Activated CD8-positive, alpha-beta memory T cell treated with anti-CD3 and anti-CD28 coated beads, Interleukin-2, amount 50 U/mL, for 48 hours (primary cell): ENCODE measurements at places on chromosomes 6 and 20.

- DNase-seq: no peak
These were observed 24.1 kb upstream of the HINT3 start for GRCh38 chr6:125932451-125932795.

- peak; percentile 50 for DNase-seq
These were observed 2.4 kb downstream of the DYNLT1 start for GRCh38 chr6:158642097-158642601.

DNA sequence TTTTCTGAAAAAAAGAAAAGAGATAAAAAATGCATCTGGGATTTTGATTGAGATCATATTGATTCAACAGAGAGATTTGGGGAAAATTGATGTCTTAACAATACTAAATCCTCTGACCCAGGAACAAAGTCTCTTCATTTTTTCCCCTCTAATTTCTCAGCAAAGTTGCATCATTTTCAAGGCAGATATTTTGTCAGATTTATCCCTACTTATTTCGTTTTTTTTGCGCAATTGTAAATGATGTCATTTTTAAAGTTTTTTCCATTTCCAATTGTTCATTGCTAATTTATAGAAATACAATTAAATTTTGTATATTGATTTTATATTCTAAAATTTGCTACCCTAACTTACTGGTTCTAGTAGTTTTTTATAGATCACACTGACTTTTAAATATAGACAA lies 97.7 kb upstream of the TMEM170B start:
- DNase-seq: no peak

- no peak for DNase-seq
These were observed 33.7 kb upstream of the ADGRF1 start for GRCh38 chr6:47075741-47076421.

DNA sequence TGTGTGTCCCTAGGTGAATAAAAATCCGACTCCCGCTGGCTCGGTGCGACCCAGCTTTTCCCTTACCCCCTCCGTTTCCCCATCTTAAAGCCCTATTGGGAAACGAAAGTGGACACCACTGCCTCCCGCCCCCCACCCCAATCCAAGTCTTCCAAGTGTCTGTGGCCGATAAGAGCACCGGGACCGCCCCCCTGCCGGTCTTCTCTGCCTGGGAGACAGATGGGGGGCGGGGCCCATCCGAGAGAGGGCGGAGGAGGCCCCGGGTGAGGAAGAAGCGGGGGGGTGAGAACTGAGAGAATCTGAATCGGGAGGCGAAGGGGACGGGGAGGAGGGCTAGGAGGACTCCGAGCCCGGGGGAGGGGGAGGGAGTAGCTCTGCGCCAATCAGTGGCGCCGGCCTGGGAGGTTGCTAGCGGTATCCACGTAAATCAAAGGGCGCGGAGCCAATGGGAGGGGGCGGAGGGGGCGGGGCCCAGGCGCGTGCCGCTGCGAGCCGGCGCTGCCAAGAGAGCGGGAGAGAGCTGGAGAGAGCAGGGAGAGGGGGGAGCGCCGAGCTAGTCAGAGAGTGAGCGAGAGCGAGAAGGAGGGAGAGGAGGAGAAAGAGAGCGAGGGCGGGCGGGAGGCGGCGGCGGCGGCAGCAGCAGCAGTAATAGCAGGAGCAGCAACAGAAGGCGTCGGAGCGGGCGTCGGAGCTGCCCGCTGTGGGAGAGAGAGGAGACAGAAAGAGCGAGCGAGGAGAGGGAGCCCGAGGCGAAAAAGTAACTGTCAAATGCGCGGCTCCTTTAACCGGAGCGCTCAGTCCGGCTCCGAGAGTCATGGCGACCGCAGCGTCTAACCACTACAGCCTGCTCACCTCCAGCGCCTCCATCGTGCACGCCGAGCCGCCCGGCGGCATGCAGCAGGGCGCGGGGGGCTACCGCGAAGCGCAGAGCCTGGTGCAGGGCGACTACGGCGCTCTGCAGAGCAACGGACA lies at the start of gene POU3F2:
Gene POU3F2, plus strand, starts transcription at position 515 of the 972 bp plus-strand sequence. Its CDS starts 300 bp downstream, at position 815.
- peak; percentile 77 for DNase-seq

- no peak for DNase-seq
These were observed 34.3 kb downstream of the RPRD1B start for GRCh38 chr20:38067717-38068365.

GRCh38 chr6:118535176-118535844 lies 12.8 kb upstream of the PLN start:
- no peak for DNase-seq
